ENCODE measurements at places on chromosomes 5 and 9.

- DNase-seq = no peak
Measured at GRCh38 chr9:87898151-87898550, 15.5 kb downstream of the SPATA31E1 start.

DNA sequence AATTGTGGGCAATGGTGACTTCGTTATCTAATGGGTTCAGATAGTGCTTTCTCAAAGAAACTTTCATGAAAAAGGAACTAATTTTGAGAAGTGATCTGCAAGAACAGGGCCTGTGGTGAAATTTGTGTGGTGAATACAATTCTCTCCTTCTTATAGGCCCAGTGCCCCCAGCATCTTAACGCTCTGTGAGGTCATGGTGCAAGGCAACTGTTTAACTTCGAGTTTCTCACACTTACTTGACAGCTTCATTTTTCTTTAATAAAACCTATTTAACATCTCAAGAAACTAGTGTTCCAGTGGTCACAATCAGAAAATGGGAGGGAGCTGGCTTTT lies 69.2 kb downstream of the FAM114A2 start:
- DNase-seq = no peak

- no peak for DNase-seq
Measured at GRCh38 chr5:1383344-1383743, 38.4 kb upstream of the CLPTM1L start.

DNA sequence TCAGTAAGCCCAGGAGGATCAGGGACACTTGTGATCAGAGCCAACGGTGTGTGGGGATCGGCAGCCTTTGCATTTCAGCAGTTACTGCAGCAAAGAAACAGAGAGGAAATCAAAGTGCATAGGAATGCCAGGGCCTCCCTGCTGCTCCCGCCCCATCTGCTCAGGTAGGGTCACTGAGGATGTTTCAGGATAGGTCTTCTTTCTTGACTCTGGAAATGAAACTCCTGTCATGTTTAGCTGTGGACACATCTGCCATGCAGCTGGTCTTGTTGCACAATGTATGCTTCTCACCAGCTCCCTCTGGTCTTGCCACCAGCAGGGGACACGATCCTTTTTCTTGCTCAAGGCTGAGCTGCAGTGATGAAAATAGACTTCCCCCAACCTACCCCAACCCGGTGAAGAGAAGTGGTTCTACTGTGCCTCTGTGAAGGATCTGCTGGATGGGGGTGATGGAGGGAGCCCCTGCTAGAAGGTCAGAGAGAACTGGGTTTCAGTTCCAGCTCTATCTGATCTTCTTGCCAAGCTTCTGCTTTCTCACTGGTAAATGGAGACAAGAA lies 185.2 kb upstream of the KLF4 start:
- DNase-seq = no peak

GRCh38 chr5:59583151-59583809 lies 310.2 kb downstream of the PDE4D start:
- DNase-seq = no peak

DNA sequence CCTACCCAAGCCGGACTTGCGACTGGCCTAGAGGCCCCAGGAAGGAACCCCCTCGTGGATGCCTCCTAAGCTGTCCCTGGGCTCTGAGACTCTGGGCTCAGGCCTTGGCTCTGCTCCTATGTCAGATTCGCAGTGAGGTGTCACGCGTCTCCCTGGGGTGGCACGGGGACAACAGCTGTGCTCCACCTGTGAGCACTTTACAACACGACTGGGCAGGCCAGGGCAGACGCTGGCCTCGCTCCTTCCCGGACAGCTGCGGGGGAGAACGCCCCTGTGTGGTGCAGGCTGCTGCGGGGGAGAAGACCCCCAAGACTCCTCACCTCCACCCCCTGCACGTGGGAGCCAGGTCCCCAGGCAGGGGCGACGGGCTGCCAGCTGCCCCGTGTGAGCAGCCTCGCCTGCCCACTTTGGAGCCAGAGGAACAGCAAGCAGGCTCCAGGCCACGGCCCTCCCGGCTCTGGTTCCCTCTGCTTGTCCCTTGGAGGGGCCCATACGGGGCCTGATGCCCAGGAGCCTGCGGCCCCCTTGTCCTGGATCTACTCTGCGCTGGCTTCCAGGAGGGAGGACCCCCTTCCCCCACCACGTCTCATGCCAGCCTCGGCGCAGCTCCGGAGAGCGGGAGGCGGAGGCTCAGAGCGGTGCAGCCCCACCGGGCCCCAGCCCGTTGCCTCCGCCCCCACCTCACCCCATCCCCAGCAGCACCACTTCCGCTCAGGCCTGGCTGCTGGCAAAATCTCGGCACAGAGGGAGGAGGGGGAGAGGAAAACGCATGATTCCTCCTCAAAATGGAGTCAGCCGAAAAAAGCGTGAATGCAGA lies 36.0 kb downstream of the SARDH start:
- DNase-seq = no peak

GRCh38 chr5:167063788-167064187 lies 1227.7 kb upstream of the WWC1 start:
- DNase-seq = no peak
